ENCODE measurements at places on chromosomes 11 and 22.

DNA sequence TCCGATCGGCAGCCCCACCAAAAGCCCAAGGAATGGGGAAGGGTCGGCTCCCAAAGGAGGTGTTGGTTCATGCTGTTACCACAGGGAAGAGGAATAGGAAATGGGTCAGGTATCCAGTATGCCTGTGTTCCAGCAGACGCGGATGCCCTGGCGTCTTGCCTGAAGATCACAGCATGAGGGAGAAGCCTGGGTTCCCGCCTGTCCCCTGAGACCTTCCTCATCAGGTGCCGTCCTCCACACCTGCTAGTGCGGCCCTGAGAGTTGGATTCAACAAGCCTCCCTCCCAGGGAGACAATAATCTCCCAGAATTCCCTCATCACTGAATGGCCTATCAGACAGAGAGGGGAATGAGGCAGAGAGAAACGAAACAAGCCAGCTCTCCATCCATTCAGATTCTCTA lies 92.2 kb downstream of the SPATA19 start:
- no peak for DNase-seq

GRCh38 chr11:130608287-130608686 lies 159.8 kb downstream of the ADAMTS15 start:
- DNase-seq = no peak

- DNase-seq = no peak
Observed at GRCh38 chr11:124674571-124674970, 867 bp downstream of the SPA17 start.

DNA sequence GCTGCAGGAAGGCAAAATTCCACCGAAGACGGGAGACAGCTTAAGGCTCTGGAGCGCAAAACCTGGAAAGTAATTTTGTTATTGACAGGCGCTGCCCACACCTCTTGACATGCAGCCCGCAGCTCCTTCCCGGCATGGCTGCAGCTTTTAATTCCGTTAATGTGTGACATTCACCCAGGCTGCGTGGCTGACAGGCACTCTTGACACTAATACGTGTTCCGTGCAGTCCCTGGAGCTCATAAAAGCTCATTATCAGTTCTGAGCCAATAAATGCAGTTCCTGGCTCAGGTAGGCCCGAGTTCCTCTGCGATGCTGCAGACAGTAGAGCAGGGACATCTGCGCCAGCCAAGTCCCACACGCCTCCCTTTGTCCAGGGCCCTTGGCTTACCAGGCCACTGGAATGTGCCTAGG lies 34.8 kb downstream of the TSPAN18 start:
- no peak for DNase-seq

- no peak for DNase-seq
Observed at GRCh38 chr11:12717851-12718291, 43.6 kb downstream of the TEAD1 start.

DNA sequence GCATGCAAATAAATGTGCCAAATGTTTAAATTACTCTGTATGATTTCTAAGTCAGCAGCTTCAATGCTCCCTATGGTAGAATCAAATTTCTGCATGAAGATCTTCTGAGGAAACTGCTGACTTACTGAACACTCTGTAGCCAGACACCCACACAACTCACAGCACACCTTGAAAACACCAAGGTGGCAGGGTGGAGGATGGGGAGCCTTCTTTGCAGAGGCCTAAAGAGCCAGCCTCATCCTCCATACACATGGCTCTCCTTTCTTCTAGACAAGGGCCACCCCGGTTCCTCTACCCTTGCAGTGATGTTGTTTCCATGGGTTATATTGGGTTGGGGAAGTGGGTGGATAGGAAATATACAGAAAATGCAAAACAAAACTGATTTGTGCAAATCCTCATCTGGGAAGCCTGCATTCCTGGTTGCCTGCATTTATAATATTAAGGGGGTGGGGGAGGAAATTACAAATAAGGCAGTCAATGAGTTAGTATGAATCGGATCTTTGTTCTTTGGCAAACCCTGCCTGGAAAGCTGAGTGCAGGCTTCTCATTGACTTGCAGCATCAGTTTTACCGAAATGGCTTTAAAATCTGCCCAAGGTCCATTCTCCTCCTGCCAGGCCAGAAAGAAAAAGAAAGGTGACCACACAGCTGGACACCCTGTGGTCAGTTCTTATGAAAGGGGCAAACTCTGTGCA lies 15.8 kb upstream of the ETS1 start:
- DNase-seq = no peak

All from HFF-Myc (cell line).